Panc1 (cell line): ENCODE measurements at places on chromosomes 7 and 10. TPM values are rescaled to one million over a fixed set of nuclear protein-coding genes. Genes with fewer than 3 reads are reported as not detected.

DNA sequence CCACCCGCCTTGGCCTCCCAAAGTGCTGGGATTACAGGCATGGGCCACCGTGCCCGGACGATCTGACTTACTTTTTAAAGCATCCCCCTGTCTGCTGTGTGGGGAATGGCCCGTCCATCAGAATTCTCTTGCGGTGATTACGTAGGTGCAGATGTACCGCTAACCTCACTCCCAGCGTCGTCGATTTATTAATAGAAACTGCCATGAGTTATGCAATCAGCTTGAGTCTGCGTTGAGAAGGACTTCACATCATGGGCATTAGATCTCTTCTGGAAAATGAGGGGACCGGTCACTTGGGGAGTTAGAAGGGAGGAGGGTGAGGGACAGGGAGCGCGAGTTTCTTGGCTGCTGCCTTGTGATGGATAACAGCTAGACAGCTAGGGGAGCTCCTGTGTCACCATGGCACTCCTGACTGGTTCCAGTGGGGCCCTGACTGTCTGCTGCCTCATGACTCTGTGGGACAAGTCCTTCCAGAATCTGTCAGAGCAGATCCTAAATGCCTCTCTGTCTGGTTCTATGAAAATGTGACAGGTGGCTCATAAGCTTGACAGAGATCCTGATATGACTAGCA, 35.2 kb downstream of the POR start:
- H3K27ac ChIP-seq, result no peak overlapping the region
- no peak overlapping the region for H3K4me3 ChIP-seq
- DNase-seq, result no peak
- no peaks in the 10 kb centered on the region for H3K36me3 ChIP-seq
- H3K27me3 ChIP-seq, result no peaks in the 10 kb centered on the region

- H3K27me3 ChIP-seq, result no peaks in the 10 kb centered on the region
- no peaks in the 10 kb centered on the region for H3K36me3 ChIP-seq
- no peak overlapping the region for H3K27ac ChIP-seq
- no peaks in the 10 kb centered on the region for H3K4me1 ChIP-seq
- no peak for DNase-seq
Observed at GRCh38 chr10:33091201-33091600, 133.2 kb upstream of the ITGB1 start.

DNA sequence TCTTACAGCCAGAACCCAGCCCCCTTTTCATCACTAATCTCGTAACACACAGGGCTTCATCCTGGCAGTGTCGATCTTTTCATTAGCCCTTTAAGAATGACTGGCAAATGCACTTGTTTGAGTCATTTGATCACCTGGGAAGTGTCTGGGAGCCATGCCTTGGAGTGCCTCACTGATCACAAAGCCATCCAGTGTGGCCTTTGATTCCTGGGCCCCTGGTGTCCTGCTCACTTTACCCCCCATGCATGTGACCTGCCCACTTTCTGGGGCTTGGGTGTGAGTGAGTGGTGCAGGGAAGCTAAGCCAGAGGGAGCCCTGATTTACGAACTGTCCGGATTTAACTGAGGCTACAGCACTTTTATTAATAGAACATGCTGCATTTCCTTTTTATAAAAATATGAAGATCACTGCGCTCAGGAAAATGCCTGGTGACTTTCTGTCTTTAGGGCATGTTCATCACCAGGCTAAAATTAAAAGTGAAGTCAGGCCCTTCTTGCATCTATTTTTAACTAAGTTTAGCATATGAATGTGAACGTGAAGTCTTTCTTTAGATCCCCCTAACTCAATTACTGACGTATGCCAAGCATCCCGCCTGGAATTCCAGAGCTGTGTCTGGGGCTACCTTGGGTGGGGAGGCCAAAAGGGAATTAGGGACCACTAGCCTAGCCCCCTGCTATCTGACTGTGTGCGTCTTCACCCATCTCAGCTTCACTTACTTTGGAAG, 23.6 kb downstream of the RBM20 start:
- H3K36me3 ChIP-seq, result no peaks in the 10 kb centered on the region
- no peak overlapping the region for H3K4me3 ChIP-seq
- no peak overlapping the region for H3K27ac ChIP-seq
- DNase-seq, result no peak

Gene GARIN1A
- 1.2 TPM for total RNA-seq

- H3K36me3 ChIP-seq, result no peaks in the 10 kb centered on the region
- peak overlapping the region; percentile 9; the same call in 1 of the 2 replicates for H3K4me3 ChIP-seq
- no peak for DNase-seq
Observed at GRCh38 chr7:5549096-5549763, 125.6 kb upstream of the TNRC18 start.

Gene CLCN1
- total RNA-seq, result 0.15 TPM

- H3K36me3 ChIP-seq, result no peaks in the 10 kb centered on the region
- H3K4me3 ChIP-seq, result no peak overlapping the region
- H3K27me3 ChIP-seq, result no peaks in the 10 kb centered on the region
- H3K4me1 ChIP-seq, result no peaks in the 10 kb centered on the region
- no peak overlapping the region for H3K27ac ChIP-seq
Observed at GRCh38 chr10:82212753-82213152, 337.8 kb downstream of the NRG3 start.

DNA sequence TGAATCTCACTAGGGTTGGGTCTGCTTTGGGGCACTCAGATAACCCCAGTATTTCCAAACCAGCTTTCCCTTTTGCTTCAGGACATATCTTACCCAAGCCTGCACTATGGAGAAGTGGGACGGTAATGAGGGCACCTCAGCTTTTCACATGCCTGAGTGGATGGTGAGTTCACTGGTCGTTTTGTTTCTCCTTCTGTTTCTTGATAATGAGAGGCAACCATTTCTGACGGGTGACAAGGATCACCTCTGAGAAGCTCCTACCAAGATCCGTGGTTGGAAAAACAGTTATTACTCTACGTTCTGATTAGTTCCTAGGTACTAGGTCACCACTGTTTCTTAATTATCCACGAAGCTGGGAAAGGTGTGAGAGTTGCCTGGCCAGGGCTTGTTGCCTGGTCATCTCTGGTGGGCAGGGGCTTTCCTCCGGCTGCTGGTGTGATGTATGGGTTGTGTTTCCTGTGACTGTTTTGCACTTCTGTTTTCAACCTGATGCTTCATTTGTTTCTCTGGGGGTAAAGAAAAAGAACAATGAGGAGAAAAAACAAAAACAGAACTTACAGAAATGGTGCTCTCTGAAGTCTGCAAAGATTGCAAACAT, 65.7 kb upstream of the STRIP2 start:
- no peak overlapping the region for H3K27ac ChIP-seq
- H3K4me1 ChIP-seq, result no peaks in the 10 kb centered on the region
- H3K36me3 ChIP-seq, result no peaks in the 10 kb centered on the region
- no peaks in the 10 kb centered on the region for H3K27me3 ChIP-seq
- no peak overlapping the region for H3K4me3 ChIP-seq

Gene ITPRID1
- total RNA-seq, result not detected
